ENCODE measurements at places on chromosomes 5 and 9.

- DNase-seq, result no peak
Observed at GRCh38 chr9:136081113-136081825, 13.8 kb downstream of the NACC2 start.

DNA sequence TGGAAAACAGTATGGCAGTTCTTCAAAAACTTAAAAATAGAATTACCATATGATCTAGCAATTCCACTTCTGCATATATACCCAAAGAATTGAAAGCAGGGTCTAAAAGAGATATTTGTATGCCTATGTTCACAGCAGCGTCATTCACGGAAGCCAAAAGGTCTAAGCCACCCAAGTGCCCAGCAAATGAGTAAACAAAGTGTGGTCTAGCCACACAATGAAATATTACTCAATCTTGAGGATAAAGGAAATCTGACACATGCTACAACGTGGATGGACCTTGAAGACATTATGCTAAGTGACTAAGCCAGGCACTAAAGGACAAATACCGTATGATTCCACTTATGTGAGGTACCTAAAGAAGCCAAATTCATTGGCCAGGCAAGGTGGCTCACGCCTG, 11.1 kb upstream of the MED27 start:
- no peak for DNase-seq

DNA sequence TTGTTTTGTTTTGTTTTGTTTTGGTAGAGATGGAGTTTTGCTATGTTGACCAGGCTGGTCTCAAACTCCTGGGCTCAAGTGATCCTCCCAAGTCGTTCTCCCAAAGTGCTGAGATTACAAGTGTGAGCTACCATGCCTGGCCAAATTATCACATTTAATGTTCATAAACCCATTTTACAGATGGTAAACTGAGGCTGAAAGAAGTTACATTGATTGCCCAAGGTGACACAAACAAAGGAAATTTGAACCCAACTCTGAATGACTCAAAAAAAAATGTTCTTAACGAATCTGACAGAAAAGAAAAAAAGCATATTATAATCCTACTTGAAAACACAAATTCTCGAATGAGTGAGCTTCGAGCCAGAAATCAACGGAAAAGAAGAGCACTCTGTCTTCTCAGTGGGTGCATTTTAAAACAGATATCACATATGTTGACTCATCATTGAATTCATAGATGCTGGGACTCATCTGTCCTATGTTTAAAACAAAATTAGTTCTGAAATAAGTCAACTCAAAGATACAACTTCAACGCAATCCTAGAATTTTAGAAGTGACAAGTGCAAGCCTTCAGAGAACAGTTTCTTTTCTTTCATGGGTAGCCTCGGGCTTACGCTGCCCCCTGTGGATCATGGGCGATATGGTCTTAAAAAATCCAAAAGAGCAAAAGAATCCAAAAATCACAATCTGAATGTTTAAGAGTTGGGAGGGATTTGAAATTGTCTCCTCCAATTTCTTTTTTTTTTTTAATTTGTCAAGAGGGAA, 28.4 kb downstream of the TIMD4 start:
- DNase-seq, result no peak

- no peak for DNase-seq
Observed at GRCh38 chr9:116275418-116276195, 122.0 kb downstream of the PAPPA start.

All from brain pericyte (primary cell).